AG09319 (cell line): ENCODE measurements at places on chromosomes 2 and 18.

DNA sequence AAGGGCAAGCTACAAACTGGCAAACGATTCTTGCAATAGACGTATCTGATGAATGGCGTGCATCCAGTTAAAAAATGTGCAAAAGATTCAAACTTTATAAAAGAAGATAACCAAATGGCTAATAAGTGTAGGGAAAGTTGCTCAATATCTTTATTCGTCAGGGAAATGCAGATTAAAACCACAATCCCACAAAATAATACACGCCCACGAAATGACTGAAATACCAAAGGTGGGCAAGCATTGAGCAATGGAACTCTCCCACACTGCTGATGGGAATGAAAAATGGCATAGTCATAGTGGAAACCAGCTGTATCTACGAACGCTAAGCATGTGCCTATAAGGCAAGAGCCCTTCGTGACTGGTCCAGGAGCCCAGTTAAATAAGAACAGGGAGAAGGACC, 168.6 kb upstream of the SIX2 start:
- DNase-seq: peak; percentile 99

DNA sequence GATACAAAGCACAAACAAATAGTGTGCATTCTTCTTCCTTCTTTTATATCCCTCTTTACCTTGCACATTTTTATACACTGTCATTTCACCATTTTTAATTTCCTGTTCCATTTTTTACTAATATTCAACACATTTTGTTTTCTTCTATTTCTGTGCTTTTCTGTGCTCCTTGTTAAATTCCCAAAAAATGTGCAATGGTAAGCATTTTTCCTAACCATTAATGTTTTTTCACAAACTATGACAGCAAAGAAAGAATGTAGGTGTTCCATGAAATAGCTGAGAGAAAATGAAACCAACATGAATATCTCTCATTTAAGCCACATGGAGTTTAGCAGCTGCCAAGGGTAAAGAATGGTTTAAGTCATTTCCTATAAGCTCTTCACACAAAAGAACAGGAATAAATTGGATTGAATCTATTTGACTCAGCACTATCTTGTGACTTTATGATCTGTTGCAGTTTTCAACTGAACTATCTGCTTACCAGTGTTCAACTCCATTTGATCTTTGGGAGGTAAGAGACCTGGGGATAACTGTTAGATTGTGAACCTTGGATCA, 145.7 kb upstream of the CDH19 start:
- no peak for DNase-seq

GRCh38 chr2:46195819-46196218, 101.4 kb upstream of the EPAS1 start:
- no peak for DNase-seq

DNA sequence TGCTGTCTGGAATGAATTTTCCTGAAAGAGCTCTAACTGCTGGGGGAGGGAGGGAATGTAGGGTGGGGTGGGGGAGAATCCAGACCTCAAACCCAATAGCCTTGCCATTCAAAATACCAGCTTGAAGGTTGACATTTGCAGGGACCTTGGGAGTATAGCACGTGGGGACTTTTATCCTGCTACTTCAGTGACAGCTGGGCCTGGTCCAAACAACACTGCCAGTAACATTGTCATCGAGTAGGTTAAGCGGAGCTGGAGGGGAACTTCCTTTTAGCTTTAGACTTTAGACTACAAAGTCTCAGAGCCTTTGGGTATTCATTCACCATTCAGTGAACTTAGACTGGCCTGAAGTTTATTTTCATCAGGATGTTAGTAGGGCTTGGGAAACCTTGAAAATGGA, 248.7 kb downstream of the MEIS1 start:
- no peak for DNase-seq

GRCh38 chr18:33666915-33667314, 88.9 kb downstream of the ASXL3 start:
- DNase-seq: no peak

DNA sequence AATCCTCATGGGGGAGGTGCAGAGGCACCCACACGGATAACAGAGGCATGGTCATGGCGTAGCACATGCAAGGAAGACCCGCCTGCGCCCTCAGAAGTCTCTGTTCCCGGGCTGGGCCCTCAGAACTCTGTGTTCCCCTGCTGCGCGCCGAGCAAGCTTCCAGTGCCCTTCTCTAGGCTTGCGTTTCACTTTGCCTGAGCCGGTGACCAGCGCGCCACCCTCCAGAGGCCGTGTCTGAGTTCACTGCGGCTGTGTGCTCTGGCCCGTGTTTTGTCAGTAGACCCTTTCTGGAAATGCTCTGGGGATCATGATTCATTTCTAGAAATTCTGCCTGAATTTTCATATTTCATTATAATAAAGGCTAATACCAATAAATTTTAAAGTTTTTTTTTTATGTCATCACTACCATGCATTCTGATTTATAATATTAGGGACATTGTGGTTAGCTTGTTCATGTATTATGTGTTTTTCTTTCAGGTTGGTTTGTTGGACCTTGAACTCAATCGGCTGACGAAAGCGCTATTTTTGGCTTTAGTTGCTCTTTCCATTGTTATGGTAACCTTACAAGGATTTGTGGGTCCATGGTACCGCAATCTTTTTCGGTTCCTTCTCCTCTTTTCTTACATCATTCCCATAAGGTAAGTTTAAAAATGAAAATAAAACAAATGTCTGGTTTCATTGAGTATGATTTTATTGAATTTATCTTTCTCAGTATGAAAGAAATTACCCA, 142.7 kb upstream of the NFATC1 start:
- DNase-seq: no peak

- no peak for DNase-seq
Measured at GRCh38 chr18:407191-407590, 93.3 kb downstream of the COLEC12 start.

- no peak for DNase-seq
Measured at GRCh38 chr2:64067326-64067725, 48.1 kb upstream of the VPS54 start.

- no peak for DNase-seq
Measured at GRCh38 chr2:127763776-127764175, 47.2 kb downstream of the WDR33 start.

DNA sequence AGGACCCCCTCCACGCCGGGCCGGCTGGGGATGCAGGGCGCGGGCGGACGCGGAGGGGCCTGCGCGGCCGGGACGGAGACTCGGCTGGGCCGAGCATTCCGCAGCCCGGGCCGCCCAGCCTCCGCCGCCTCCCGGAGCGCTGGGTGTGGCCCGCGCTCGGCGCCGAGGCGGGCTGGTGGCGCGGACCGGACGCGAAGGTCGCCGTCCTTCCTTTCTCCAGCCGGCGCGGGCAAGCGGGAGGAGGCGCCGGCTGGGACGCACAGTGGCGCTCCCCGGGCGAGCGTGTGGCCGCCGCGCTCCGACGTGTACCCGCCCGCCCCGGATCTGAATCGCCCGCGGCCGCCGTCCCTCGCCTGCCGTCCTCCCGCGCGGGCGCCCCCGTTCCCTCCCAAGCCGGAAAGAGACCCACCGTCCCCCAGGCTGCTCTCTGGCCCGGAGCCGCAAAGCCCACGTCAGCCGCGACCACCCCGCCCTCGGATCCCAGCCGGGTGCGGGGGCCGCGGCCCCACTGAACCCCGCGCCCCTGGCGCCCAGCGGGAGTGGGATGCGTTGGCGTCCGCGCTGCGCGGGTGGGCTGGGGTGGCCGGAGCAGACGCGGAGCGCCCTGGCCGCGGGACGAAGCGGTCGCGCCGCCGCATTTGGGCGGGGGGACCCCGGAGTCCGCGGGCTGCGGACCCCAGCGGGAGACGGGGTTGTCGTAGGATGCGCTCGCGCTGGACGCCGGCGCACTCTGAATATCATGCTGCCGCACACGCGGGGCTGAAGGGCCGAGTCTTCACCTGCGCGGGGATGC, 634 bp downstream of the SPATS2L start:
- no peak for DNase-seq

DNA sequence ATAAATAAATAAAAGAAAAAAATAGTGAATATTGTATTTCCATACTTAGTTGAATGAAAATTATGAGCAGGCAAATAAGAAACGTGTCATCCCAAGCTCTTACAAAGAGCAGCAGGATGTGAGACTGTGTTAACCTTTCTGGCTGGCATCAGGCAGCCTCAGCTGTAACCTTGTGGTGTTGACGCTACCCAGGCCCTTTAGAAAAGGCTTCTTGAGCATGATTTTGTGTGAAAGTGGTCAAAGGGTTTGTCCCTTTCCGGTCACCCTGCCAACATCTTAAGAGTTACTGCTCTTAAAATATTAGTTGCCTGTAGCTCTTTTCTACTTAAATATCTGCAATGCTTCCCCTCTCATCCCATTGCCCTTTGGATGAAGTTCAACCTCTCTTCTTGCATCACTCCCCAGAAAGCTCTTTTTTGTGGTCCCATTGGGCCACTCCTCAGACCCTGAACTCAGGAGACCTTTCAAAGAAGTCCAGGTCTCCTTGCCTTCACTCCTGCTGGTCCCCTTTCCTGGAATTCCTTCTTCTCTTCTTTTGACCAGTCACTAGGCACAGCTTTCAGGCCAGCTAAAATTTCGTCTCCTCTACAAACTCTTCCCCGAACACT, 35.0 kb downstream of the RHOB start:
- DNase-seq: no peak

DNA sequence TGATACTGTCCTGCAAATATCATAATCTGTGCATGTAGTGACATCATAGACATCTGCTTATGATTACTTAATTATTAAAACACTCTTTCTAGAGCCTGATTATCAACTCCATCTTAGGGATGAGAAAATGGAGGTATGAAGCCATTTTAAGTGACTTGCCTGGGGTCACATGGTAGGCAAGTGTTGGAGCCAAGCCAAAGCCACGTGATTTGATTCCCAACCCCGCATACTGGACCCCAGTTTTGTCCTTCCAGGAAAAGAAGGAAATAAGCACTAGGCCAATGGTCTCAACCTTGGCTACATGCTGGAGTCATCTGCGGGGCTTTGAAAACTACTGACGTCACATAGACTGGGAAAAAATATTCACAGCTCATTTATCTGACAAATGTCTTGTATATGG, 19.6 kb upstream of the SEH1L start:
- DNase-seq: no peak

- no peak for DNase-seq
Measured at GRCh38 chr18:60024857-60025256, 125.1 kb downstream of the PMAIP1 start.
